HL-60 (cell line): ENCODE measurements at places on chromosomes 6 and 20.

DNA sequence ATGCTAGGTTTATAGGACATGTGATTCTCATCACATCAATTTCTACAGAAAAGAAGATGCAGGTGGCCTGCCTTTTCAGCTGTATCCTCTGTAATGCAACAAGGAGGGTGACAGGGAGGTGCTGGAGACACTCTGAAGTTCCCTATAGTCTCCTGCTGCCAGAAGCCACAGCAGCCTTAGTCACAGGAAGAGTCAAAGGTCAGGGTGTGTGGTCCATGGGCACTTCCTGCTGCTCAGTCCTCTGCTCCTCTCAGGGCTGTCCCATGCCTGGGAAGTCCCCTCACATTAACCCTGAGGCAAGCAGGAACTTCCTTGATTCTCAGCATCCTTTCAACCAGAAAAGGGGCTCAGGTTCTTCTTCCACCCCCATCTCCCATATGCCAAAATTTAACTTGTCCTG lies 144.8 kb upstream of the FOXA2 start:
- no peak for DNase-seq

DNA sequence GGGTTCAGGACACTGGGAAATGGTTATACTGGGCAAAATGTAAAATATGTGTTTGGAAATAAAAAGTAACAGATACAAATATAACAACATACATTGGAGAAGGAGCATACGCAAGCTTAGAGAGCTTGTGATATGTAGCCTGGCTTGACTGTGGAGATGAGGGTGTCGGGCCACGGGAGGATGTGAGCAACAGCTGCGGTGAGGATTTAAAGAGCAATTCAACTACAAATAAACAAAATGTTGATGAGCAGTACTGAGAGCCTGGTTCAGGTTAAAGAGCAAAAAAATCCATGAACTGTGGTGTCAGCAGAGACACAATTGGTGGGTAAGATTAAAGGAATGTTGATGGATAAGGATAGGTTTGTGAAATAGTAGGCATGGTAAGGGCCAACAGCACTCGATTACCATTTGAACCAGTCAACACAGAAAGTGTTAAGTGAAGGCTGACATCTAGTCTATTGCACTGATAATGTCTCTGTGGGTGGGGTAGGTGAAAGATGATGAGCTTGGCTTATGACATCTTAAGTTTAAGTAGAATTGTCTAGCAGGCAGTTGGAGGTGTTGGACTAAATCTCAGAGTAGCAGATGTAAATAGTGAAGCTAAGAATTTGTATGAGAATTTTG lies 723.2 kb downstream of the EPM2A start:
- DNase-seq: no peak

GRCh38 chr6:51394061-51394460 lies 575.4 kb downstream of the TFAP2B start:
- DNase-seq: no peak

DNA sequence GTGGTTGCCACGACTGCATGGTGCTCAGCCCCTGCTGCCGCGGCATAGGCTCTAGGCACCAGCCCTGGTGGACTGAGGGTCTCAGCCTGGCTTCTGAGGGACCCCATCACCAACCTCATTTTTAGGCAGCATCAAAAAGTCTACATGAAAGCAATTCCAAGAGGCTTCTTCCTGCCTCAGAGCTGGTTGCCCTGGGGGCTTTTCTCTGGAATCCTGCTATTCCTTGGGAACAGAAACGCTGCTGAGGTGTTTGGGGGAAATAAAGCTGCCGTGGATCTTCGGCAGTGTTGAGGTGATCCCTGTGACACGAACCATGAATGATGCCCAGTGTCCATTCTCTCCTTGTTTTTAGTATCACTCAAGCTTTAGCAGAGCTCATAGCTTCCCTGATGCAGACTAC lies 148.4 kb upstream of the LRFN2 start:
- no peak for DNase-seq

DNA sequence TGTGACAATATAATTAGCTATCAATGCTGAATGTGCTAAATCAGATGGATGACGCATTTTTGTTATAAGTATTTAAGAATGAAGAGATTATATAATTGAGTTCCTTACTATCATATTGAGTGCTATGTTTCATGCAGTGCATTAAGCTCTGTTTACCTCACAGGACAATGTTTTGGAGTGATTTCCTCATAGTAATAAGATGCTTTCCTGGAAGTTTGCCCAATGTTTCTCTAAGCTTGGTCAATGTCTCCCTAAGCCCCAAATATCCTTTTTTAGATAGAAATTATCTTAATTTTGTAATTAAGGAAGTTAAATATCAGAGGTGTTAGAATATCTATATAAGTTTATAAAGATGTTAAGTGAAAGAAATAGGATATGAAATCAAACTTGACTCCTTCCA lies 489.6 kb downstream of the MMUT start:
- no peak for DNase-seq

GRCh38 chr6:166465003-166465399 lies 82.3 kb upstream of the MPC1 start:
- no peak for DNase-seq

GRCh38 chr6:156886409-156886808 lies 109.2 kb downstream of the ARID1B start:
- peak; percentile 41 for DNase-seq

DNA sequence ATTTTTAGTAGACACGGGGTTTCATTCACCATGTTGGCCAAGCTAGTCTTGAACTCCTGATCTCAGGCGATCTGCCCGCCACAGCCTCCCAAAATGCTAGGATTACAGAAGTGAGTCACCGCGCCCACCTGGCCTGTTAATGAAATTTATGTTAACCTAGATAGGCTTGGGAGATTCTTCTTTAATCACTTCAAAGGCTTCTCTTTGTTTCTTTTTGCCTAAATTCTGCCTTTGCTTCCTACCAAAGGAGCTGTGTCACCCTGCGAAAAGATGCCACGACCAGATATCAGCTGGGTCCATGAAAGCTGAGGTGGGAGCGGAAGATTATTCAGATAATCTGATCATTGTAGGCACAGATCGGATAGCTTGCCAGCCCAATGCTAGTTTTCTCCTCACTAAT lies 75.3 kb downstream of the GMPR start:
- DNase-seq: no peak

DNA sequence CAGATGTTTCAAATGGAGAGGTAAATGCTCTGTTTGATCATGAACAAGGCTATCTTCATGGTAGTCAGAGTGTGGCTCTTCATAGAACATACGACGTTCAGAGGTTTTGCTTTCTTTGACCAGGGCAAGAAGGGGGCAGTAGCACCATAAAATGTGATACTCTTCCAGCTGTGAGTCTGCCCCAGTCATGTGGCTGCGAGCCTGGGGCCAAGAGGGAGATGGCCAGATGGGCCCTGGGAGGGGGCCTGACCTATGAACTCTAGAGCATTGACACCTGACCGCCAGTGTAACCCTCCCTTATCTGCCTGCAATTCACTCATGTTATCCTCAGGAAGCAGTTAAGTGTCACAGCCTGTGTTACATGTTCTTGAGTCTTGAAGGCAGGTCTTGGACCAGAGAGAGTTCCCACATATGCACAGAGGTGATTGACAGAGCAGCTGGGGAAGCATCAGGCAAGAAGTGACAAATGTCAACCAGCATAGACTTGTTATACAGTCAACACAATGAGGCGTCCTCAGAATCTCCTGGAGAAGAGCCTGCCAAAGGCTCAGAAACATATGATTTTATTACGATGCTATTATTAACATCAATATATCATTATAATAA lies 55.0 kb downstream of the SCML4 start:
- no peak for DNase-seq

DNA sequence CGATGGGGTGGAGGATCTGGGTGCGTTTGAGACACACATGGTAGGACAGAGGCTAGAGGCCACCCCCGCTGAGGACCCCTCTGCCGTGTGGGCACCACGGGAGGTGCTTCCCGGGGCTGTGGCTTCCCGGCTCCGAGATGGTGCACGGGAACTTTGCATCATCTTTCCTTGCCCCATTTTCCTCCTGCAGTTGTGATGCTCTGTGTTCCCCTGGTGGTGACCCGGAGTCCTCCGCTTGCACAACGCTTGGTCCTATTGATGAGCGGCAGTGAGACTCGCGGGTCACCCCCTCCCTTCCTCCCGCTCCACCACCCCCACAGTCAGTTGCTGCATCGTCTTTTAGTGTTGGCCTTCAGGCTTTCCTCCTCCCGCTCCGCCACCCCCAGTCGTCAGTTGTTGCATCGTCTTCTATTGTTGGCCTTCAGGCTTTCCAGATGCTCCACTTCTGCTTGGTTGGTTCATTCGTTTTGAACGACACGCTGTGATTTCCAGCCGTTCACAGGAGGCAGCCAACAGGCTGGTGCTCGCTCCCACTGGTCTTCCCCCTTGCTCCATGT lies 37.3 kb downstream of the PYGB start:
- no peak for DNase-seq

DNA sequence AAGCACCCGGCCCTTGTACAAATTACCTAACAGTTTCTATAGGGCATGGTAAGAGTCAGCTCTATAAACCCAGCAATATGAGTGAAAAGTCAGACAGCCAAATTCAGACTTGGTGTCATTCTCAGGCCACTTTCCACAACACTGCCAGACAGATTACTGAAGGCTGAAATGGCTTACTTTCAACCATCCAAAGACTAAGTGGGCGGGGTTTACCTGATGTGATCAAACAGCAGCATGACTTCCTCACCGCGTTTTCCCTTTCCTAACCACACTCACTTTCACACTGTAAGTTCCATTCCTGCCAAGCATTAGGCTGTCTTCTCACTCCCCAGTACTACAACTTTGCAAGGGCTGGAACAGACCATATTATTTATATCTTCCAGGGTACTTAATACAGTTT lies 85.9 kb downstream of the SMLR1 start:
- no peak for DNase-seq

- DNase-seq: no peak
These were observed 108.9 kb upstream of the SYNDIG1 start for GRCh38 chr20:24360531-24360930.

- DNase-seq: no peak
These were observed 41.2 kb downstream of the HIVEP2 start for GRCh38 chr6:142903812-142904211.

GRCh38 chr6:5506149-5506548 lies 244.8 kb downstream of the FARS2 start:
- DNase-seq: no peak

DNA sequence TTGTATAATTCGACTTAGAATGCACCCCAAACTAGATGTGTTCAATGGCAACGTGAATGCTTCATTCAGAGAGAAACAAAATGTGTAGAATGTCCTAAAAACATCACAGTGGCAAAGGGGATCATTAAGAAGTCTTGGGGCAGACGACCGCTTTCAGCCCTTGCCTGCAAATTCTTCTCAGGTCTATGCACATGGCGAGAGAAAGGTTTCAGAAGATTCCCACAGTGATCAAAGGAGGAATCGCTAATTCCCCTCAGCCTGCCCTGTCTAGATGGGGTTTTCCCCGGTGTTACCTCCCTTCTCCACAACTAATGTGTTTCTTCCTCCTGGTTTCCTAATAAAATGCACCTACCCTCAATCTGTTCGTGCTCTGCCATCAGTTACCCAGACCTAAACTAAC lies 13.3 kb upstream of the NHSL1 start:
- DNase-seq: no peak

GRCh38 chr6:10259671-10260070 lies 155.2 kb downstream of the TFAP2A start:
- DNase-seq: no peak

DNA sequence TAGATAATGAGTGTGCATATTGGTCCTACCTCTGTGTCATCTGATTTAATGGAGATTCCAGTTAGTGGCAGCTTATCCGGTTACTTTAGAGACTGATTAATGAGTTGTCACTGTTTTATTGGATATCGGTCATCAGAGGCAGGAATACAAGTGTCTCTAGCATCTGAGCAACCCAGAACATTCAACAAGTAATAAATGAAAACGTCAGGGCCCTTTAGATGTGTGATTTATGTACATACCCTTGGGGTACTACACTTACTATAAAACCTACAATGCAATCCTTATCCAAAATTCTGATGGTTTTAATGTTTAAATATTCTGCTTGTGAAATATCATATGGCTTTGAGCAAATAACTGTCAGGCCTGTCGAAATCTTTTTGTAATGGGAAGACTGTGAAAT lies 1117.9 kb upstream of the FLRT3 start:
- DNase-seq: no peak

DNA sequence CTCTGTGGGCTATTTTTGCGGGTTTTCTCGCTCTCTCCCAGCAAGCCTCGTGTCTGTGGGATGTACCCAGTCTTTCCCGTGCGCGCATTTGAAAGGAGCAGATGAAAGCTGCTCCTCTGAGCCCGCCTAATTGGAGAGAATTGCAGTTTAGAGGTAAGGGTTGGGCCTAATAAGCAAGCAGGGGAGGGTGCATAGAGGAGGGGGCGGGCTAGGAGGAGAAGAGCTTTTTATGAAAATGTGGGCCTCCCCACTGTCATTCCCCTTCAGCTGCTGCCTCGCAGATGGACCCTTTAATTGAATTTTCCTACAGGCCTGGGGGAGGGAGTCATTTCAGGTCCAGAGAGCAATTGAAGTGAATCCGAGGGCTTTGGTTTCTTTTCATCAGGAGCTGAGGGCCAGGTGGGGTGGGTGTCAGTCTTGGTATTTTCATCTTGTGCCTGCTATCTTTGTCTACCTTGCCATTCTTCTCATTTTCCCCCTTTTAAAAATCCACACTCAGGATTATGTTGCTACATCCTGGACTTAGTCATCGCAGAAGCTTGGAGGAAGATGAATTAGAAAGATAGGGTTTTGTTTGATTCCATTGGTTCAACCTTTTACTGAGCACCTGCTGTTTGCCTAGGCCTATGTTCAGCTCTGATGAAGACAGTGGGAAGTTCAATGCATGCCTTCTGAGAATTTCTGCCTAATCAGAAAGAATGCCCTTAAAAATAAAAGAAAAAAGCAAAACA lies 423.4 kb downstream of the CD83 start:
- no peak for DNase-seq

DNA sequence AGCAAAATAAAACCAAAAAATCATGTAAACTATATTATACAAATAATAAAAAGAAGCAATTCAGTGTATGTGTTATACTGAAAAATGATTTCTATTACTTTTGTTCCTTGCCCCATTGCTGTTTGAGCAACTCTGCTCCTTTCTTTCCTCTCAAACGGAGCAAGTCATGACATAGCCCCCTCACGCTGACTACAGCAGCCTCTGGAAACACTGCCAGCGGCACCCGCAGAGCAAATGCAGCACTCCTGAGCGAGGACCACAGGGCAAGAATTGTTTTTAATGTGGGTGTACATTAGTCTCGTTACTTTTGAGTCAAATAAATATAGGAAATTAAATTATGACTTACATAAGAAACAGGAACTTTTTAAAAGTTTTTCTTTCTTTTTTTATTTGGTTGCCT lies 350.1 kb upstream of the HSF2 start:
- DNase-seq: no peak

DNA sequence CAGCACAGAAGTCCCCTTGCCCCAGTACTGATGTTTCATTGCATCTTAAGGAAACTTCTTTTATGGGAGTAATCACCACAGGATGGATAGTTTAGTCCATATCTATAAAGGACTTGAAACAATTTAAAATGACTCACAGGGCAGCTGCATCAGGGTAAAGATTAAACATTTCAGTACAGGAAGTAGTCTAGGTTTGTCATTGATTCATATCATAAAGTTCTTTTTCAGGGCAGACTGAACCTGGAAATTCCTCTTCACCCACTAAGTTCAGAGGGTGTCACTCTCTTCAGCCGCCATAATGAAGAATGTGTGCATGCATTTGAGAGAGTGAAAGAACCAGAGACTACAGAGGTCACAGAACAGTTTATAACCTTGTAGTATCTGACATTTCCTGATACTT lies 296.3 kb upstream of the JAG1 start:
- no peak for DNase-seq

GRCh38 chr20:25233016-25233772 lies 14.7 kb upstream of the PYGB start:
- no peak for DNase-seq

- DNase-seq: peak; percentile 95
These were observed 8.6 kb downstream of the MAP3K5 start for GRCh38 chr6:136783495-136784270.
